ENCODE measurements at places on chromosomes 2 and 18. TPM values are rescaled to one million over a fixed set of nuclear protein-coding genes. Genes with fewer than 3 reads are reported as not detected.
A peak's percentile ranks its signal among the peaks of the same experiment; 100 is the strongest.

GRCh38 chr2:142140434-142140845 lies 9.6 kb upstream of the LRP1B start:
- no peak for DNase-seq

GRCh38 chr2:84964406-84965191 lies 6.4 kb upstream of the KCMF1 start:
- DNase-seq: no peak

DNA sequence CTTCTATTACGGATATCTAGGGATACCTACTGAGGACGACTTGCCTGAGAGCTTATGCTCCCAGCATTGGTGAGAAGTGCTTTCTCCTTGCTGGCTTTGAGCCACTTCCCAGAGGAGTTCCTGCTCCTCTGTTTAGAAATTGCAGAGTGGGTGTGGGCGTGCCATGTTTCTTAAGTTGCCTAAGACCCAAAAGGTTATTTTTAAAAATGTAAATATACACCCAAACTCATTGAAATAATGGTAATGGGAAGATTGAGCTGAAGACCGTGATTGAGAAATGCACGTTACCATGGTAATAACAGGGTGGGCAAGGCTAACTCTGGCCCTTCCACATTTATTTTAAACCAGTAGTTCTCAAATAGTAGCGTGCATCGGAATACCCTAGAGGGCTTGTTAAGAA lies 17.2 kb upstream of the TMEM200C start:
- no peak for DNase-seq

DNA sequence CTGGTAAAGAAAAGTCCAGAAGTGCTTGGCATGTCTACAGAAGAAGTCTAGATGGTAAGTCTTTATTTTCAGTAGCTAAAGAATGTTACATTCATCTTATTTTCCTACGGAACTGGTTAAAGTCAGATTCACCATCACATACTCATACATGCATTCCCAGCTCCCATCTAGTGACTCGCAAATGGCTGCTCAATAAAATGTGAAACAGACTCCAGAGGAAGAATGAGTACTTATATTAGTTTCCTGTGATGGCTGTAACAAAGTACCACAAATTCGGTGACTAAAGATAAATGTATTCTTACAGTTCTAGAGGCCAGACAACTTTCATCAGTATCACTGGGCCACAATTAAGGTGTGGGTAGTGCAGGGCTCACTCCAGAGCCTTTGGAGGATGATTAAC lies 797.2 kb downstream of the SATB2 start:
- DNase-seq: no peak

DNA sequence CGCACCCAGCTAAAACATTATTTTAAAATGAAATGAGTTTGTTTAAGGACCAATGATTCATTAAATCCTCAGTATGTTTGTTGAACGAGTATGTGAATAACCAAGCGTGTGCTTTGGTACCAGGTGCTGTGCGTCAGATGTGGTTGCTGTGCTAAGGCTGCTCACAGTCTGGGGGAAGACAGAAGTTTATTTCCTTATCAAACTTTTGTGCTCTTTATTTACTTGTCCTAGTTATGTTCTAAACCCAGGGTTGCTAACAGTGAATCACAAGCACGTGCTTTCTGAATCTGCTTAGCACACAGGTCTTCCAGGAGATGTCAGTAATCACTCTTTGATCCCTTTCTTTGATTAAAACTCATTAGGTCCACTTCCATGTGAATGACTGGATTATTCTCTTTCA lies 37.0 kb downstream of the RAPGEF4 start:
- peak; percentile 80 for DNase-seq

- no peak for DNase-seq
Measured at GRCh38 chr18:54843314-54843713, 15.0 kb downstream of the RAB27B start.

- DNase-seq: no peak
Measured at GRCh38 chr2:68710336-68710735, 24.3 kb upstream of the ARHGAP25 start.

GRCh38 chr2:238027591-238028415 lies 33.0 kb upstream of the SCLY start:
- no peak for DNase-seq

DRC1 gene
- polyA plus RNA-seq: not detected

DNA sequence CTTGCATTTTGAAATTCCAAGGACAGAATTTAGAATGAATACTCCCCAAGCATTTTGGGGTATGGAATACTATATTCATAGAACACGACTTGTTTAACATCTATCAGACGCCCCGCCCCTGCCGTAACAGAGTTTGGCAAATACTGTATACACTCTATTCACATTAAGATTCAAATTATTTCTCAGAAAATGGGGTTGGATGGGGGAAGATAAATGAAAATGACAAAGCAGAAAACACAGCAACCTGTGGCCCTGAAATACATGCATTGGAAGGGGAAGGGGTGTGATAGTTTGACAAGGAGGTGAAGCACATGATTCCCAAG lies 634.6 kb upstream of the SLC39A10 start:
- no peak for DNase-seq

DNA sequence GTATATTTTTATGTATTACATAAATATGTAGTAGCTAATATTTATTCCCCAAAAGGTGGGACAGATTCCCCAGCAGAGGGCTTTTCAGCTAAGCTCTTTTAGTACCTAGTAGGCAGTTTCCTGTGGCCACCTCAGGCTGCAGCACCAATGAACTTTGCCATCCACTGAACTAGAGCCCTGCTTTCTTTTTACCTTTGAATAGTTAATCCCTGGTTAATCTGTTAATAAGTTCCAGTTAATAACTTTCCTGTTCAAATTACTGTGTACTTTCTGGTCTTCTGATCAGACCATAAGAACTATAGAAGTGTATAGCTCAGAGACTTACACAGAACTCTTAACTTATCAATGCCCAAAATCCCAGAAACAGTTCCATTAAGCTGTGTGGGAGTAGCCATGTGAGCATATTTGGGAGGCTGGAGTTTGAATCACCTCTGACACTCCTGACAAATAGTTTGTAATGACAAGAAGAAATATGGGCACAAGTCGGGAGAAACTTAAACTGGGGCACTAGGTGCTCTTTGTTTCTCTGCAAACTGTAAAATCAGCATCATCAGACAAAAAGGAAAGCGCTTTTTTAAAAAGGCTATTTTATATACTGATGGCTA lies 40.0 kb downstream of the ASXL2 start:
- DNase-seq: no peak

DNA sequence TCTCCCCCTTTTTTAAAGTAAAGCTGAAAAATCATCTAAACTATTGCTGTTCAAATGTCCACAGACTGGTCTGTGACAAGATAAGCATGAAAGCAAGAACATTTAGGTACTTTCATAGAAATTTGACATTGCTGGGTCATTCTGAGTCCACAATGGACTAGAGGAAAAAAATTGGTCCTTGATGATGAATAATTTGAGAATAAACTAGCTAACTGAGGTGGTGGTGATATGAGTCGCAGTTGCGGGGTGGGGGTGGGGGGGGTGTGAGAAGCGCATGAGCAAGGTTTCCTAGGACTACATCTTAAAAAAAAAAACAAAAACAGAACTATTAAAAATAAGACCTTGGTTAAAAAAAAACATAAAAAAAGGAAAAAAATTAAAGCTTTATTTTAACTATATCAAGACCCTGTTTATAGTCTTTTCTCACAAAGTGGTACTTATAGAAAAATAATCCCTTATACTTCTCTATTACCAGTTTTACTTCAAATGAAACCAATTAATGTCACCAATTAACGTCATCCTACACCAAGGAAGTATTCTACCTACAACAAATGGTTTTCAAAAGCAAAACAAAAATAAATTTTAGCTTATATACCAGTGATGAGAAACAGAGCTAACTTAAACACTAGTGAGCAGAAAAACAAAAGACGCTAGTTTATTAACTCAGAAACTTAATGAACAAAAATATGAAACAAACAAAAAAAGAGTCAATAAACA lies 88.1 kb downstream of the ASXL2 start:
- no peak for DNase-seq

RESP18 gene
- not detected for polyA plus RNA-seq

HSPE1 gene
- 134 TPM for polyA plus RNA-seq

APOB gene
- not detected for polyA plus RNA-seq

DNA sequence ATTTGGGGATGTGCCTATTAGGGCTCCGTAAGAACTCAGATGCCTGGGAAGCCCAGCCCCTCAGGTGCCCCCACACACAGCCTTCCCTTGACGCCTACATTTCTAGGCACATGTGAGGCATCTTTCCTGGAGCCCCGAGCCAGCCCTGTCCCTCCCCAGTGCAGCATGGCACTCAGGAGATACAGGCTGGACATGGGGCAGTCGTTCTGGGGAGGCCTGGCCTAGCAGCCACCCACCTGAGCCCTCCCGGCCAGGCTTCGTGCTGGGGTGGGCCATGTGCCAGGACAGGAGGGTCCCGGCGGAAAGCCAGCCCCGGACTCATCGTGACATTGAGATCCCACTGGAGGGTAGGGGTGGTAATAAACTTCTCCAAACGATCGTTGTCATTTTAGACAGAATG lies 15.2 kb downstream of the BOK start:
- DNase-seq: no peak

- DNase-seq: no peak
Measured at GRCh38 chr2:59875836-59876235, 677.6 kb downstream of the BCL11A start.

Measured in AG04450 (cell line).